ENCODE measurements at places on chromosomes 1 and 21.

DNA sequence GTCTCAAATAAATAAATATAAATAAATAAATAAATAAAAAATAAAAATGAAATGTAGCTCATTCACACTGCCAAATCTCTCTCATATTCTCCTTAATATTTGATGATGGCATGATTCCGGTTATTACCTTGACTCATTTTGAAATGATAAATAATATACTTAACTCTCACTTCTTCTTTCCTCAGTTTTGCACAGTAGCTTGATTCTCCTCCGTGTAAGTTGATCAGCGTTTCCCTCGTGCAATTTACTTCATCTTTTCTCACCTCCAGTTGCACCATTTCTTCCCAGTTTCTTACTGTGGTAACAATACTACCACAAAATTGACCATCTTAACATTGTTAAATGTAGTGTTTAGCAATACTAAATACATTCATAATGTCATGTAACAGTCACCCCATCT lies 111.6 kb downstream of the RIPK4 start:
- H3K4me1 ChIP-seq, result no peaks in the 10 kb centered on the region
- no peak overlapping the region for H3K27ac ChIP-seq
- no peaks in the 10 kb centered on the region for H3K36me3 ChIP-seq
- DNase-seq, result no peak
- H3K27me3 ChIP-seq, result peaks cover 3% of the 10 kb centered on the region
- H3K4me3 ChIP-seq, result no peak overlapping the region

DNA sequence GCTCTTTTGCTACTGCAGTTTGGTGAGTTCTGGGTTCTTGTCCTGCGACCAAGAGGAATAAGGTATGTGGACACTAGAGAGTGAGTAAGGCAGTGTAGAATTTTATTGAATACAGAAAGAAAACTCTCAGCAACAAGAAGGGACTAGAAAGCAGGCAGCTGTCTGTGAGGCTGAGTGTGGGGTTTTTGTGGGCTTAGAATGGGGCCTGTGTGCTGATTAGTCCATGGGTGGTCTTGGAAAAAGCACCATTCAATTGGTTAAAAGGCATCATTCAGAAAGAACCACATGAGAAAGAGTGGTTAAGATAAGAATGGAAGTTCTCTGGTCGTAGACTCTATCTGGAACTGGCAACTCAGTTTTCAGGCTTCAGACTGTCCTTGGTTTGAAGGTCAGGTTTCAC lies 298.8 kb downstream of the TGFB2 start:
- no peaks in the 10 kb centered on the region for H3K27me3 ChIP-seq
- no peaks in the 10 kb centered on the region for H3K4me1 ChIP-seq
- DNase-seq, result no peak
- no peak overlapping the region for H3K4me3 ChIP-seq
- no peaks in the 10 kb centered on the region for H3K36me3 ChIP-seq
- no peak overlapping the region for H3K27ac ChIP-seq

- H3K4me1 ChIP-seq, result no peaks in the 10 kb centered on the region
- DNase-seq, result no peak
- H3K27me3 ChIP-seq, result no peaks in the 10 kb centered on the region
- no peak overlapping the region for H3K27ac ChIP-seq
- no peak overlapping the region for H3K4me3 ChIP-seq
These were observed 58.6 kb downstream of the MEGF6 start for GRCh38 chr1:3552751-3553150.

DNA sequence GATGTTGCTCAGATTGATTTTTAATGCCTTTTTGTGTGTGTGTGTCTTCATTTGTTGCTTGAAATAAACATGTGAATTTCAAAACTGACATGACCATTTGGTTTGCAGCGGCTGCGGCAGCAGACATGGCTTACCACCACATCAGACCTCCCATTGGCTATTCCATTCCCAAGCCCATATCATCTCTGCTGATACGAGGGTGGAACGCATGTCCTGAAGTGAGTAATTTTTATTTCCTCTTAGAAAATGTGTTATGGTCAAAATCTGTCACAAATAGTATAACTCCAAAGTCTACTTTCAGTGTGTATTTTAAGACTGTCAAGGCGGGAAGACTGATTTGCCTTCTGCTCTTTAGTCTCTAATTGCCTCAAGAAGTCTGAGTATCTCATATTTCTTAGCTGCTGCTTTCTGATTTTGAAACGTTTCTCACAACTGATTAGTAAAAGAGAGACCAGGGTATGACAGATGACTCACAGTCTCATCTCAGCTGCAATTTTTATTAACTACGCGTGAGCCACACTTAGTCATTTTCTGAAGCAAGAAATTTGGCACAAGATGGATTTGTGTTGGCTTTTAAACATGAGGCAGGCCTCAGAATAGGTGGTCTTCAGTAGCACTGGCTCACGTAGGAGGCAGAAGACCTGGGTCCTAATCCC lies 49.0 kb downstream of the LRRC53 start:
- no peak for DNase-seq
- H3K4me1 ChIP-seq, result no peaks in the 10 kb centered on the region
- H3K4me3 ChIP-seq, result no peak overlapping the region
- H3K36me3 ChIP-seq, result no peaks in the 10 kb centered on the region

DNA sequence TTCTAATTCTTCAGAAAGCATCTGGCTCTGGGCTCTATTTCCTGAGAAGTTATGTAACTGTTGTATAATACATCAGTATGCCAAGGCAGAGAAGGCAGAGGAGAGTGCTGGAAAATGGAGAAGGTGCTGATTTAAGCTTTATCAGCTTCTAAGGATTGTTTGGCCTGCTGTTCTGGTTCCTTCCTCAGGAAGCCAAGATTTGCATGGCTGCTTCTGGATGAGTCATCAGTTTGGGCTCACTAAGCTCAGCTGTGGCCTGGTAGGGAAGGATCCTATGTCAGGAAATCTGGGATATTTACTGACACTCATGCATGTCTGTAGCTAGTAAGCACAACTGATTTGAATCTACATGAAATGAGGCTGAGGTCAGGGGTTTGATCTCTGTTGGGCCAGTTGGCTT lies 73.2 kb upstream of the ADGRL4 start:
- H3K4me3 ChIP-seq, result no peak overlapping the region
- no peak overlapping the region for H3K27ac ChIP-seq
- peaks cover 2% of the 10 kb centered on the region for H3K27me3 ChIP-seq
- no peaks in the 10 kb centered on the region for H3K4me1 ChIP-seq
- no peak for DNase-seq

DNA sequence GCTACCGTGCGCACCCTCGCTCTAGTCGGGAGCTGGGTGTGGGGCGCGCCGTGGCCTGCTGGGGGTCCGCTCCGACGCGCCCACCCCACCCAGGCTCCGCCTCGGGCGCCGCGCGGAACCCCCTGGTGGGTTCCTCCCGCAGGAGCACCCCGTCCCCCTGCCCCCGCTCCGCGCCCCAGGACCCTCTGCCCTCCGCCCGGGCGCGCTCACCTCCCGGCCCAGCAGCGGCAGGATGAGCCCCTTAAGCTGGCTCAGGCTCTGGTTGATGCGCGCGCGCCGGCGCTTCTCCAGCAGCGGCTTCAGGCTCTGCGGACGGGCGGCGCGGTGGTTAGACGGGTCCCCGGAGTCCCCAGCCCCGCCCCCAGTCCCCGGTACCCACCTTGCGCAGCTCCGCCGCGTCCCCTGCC lies 319 bp downstream of the HES2 start:
- H3K27ac ChIP-seq, result no peak overlapping the region
- no peaks in the 10 kb centered on the region for H3K36me3 ChIP-seq
- no peak overlapping the region for H3K4me3 ChIP-seq
- no peak for DNase-seq
- peaks cover 12% of the 10 kb centered on the region for H3K4me1 ChIP-seq

GRCh38 chr1:61334718-61335589 lies 252.6 kb downstream of the NFIA start:
- no peaks in the 10 kb centered on the region for H3K36me3 ChIP-seq
- no peak overlapping the region for H3K27ac ChIP-seq
- H3K27me3 ChIP-seq, result peaks cover 6% of the 10 kb centered on the region
- no peak overlapping the region for H3K4me3 ChIP-seq
- DNase-seq, result no peak

DNA sequence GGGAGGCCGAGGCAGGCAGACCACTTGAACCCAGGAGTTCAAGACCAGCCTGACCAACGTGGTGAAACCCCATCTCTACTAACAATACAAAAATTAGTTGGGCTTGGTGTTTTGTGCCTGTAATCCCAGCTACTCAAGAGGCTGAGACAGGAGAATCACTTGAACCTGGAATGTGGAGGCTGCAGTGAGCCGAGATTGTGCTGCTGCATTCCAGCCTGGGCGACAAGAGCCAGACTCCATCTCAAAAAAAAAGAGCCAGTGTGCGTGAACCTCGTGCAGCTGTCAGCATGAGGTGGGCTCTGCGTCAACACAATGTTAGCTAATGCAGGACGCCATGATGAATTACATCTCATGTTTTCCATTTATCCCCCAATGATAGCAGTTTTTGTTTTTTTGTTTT lies 110.7 kb upstream of the SLC45A1 start:
- no peak overlapping the region for H3K27ac ChIP-seq
- peaks cover 11% of the 10 kb centered on the region for H3K27me3 ChIP-seq
- H3K4me3 ChIP-seq, result no peak overlapping the region
- no peaks in the 10 kb centered on the region for H3K36me3 ChIP-seq
